ENCODE measurements at places on chromosomes 4 and X. TPM values are rescaled to one million over a fixed set of nuclear protein-coding genes. Genes with fewer than 3 reads are reported as not detected.

Gene NSUN7
- 5.7 TPM for total RNA-seq

Gene MAGEC3
- total RNA-seq: not detected

Gene TMSB15A
- 1.9 TPM for total RNA-seq

Gene TGIF2LX
- not detected for total RNA-seq

Gene REST
- 39.0 TPM for total RNA-seq

Gene PF4V1
- total RNA-seq: not detected

Gene GAGE2A
- total RNA-seq: not detected

Gene CCDC120
- 10.8 TPM for total RNA-seq

Gene F11
- 24.7 TPM for total RNA-seq

- DNase-seq: no peak
These were observed 3.7 kb upstream of the RAB9A start for GRCh38 chrX:13685126-13685763.

GRCh38 chr4:2417226-2417764 lies 1.1 kb downstream of the ZFYVE28 start:
- DNase-seq: peak; percentile 68

GRCh38 chr4:41215969-41216293 lies 1.6 kb upstream of the APBB2 start:
- DNase-seq: no peak

GRCh38 chr4:15318621-15319348 lies 109.0 kb upstream of the C1QTNF7 start:
- no peak for DNase-seq

- DNase-seq: peak; percentile 71
These were observed 180.0 kb downstream of the NKX6-1 start for GRCh38 chr4:84319124-84319523.

DNA sequence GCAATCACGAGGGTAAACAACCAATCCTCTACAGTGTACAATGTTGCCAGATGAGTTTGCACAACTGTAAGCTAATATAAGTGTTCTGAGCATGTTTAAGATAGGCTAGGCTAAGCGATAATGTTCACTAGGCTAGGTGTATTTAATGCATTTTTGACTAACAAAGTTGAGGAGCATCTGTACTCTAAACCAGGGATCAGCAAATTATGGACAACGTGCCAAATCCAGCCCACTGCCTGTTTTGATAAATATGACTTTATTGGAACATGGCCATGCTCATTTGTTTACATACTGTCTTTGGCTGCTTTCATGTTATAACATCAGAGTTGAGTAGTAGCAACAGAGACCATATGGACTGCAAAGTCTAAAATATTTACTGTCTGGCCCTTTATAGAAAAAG lies 46.3 kb upstream of the ARHGEF6 start:
- no peak for DNase-seq

GRCh38 chr4:16725252-16725651 lies 173.2 kb downstream of the LDB2 start:
- no peak for DNase-seq

GRCh38 chrX:25754399-25754798 lies 383.7 kb upstream of the MAGEB18 start:
- DNase-seq: no peak

- DNase-seq: no peak
These were observed 45.4 kb downstream of the CC2D2A start for GRCh38 chr4:15515106-15515505.

GRCh38 chr4:159268607-159269006 lies 165.7 kb downstream of the RAPGEF2 start:
- DNase-seq: no peak

DNA sequence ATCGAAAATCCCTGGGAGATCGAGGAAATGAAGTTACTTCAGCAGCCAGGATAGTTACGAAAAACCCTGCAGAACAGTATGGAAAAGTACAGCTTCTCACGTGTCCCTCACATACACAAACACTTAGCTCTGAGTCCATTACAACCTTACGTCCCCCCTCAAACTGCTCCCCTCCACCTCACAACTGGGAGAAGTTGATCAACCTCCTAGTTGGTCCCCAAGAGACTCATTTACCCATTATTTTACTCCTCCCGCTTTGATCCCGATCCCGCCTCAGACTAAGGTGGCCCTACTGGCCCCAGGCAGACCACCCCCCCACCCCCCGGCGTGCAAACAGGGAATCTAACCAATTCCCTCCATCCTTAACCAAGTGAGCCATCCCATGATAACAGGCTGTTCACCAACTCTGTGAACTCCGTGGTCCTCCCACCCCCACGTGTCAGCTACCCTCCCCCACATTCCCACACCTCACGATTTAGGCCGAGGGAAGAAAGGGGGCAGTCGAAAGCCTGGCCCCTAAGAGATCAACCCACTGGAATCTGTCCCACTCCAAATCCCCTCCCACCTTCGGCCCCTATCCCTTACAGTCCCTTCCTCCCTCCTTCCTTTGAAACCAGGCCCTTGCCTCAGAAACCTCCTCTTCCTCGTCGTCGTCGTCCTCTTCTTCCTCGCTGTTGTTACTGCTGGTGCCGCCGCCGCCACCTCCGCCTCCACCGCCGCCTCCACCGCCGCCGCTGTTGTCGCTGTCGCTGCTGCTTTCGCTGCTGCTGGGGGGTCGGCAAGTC lies 755 bp downstream of the ANKRD17 start:
- no peak for DNase-seq

DNA sequence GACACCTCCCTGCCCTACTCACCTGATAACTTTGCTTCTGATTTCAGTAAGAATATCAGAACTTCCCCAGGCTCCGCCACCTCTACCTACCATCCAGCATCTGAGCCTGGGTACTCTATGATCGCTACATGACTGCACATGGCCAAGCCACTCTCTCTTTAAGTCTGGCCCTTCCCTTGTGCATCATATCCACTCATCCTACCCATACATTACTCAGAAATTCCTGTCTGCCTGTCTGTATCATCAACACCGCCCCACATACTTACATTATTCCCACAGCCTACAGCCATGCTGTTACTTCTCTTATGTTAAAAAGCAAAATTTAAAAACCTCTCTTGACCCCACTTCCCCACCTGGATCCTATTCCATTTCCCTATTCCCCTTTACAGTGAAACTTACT lies 84.7 kb downstream of the SCD5 start:
- no peak for DNase-seq

DNA sequence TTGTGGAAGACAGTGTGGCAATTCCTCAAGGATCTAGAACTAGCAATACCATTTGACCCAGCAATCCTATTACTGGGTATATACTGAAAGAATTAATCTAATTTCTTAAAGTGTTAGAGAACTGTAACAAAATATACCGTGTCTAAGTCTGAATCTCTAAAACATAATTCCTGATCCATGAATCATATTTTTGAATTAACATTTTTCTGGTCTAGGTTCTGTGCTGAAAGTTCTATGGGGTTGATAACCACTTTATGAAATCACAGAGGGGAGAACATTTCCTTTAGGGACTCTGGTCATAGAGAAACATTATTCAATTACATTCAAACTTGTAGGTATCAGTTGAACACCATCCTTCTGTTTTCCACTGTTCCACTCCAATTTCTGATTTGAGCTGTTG lies 91.9 kb upstream of the ETNPPL start:
- DNase-seq: no peak

GRCh38 chrX:72495046-72495445 lies 77.6 kb downstream of the HDAC8 start:
- no peak for DNase-seq
